ENCODE measurements at places on chromosomes 5 and 9.

GRCh38 chr9:113578882-113579282 is 115.4 kb downstream of the RGS3 start:
- DNase-seq: peak; percentile 38

GRCh38 chr9:94270009-94270408 is 10.9 kb downstream of the ZNF169 start:
- DNase-seq: no peak

- DNase-seq: no peak
These were observed 17.2 kb upstream of the SUSD3 start for GRCh38 chr9:93041108-93041802.

GRCh38 chr9:2621722-2622460 is at the start of gene VLDLR:
VLDLR (plus strand) TSS chr9:2621787; CDS start chr9:2622190, 403 bp downstream.
- no peak for DNase-seq

DNA sequence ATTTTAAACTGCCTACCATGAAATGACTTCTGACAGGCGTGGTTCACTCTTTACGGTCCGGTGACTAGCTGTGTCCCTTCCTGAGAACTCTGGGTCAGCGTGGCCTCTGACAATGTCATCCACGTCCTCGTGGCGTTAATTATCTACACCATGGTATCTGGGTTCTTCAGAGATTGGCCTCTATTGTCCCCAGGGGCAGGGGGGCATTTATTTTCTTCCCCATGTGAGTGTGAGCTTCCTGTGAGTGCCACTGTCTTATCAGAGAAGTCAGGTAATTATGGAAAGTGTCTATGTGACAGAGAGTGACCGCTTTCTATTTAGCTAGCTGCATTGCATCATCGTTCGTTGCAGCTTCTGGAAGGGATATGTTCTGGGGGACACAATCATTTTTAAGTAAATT is 77.2 kb downstream of the FBXL7 start:
- DNase-seq: no peak

Measured in stimulated activated CD4-positive, alpha-beta T cell treated with anti-CD3 and anti-CD28 coated beads, Interleukin-1b, Interleukin-23, amount 100 ng/mL, for 1 hour (primary cell).